A549 treated with RU486 at 1 μM for 4 hours (cell line): ENCODE measurements at places on chromosomes 7 and 10. TPM values are rescaled to one million over a fixed set of nuclear protein-coding genes. Genes with fewer than 3 reads are reported as not detected.

Gene GIMAP6
- total RNA-seq = not detected in 5 replicates

Gene LYZL1
- not detected in 5 replicates for total RNA-seq

Gene PAX4
- not detected in 5 replicates for total RNA-seq

Gene KRIT1
- total RNA-seq = 21.8 to 28.2 TPM (median 27.6 TPM) in 5 replicates

Gene SRI
- total RNA-seq = 119 to 160 TPM (median 148 TPM) in 5 replicates

Gene LIPJ
- total RNA-seq = not detected in 5 replicates

Gene NKX2-3
- total RNA-seq = 0.07 to 0.09 TPM (median 0.08 TPM) in 4 of 5 replicates, not detected in the other

Gene MRLN
- not detected in 5 replicates for total RNA-seq

Gene CPED1
- total RNA-seq = 0.08 TPM in 1 of 5 replicates, not detected in the others

Gene ZNF117
- 0.11 to 0.34 TPM (median 0.18 TPM) in 5 replicates for total RNA-seq

Gene IFIT3
- total RNA-seq = 4.9 to 8.8 TPM (median 6.9 TPM) in 5 replicates

Gene DENND2A
- total RNA-seq = 0.22 to 0.45 TPM (median 0.32 TPM) in 5 replicates

Gene SLC16A12
- 0.05 TPM in 1 of 5 replicates, not detected in the others for total RNA-seq

Gene TRIL
- not detected in 5 replicates for total RNA-seq

Gene CXCL12
- 0.15 to 0.17 TPM in 2 of 5 replicates, not detected in the others for total RNA-seq

Gene SEC31B
- total RNA-seq = 1.7 to 2.6 TPM (median 2.2 TPM) in 5 replicates

Gene SYT15B
- 2.1 to 3.8 TPM (median 3.2 TPM) in 5 replicates for total RNA-seq

Gene STEAP1B
- total RNA-seq = 0.20 to 0.32 TPM in 2 of 5 replicates, not detected in the others

Gene SORCS1
- not detected in 5 replicates for total RNA-seq

Gene EBLN1
- total RNA-seq = 0.10 to 0.13 TPM in 2 of 5 replicates, not detected in the others

Gene LRRC17
- total RNA-seq = 0.08 to 0.35 TPM (median 0.16 TPM) in 4 of 5 replicates, not detected in the other

Gene FAM25A
- not detected in 5 replicates for total RNA-seq

Gene TLL2
- total RNA-seq = 0.04 to 0.17 TPM (median 0.09 TPM) in 5 replicates

Gene IFIT1B
- total RNA-seq = not detected in 5 replicates

Gene VGF
- 7.8 to 20.9 TPM (median 15.1 TPM) in 5 replicates for total RNA-seq

Gene WNT8B
- total RNA-seq = 0.08 TPM in 1 of 5 replicates, not detected in the others

Gene CLCN1
- total RNA-seq = 0.06 to 0.11 TPM in 2 of 5 replicates, not detected in the others

Gene HOXA7
- total RNA-seq = 4.0 to 5.2 TPM (median 5.0 TPM) in 5 replicates

Gene MINDY4
- 2.8 to 3.3 TPM (median 3.0 TPM) in 5 replicates for total RNA-seq

Gene TMEM139
- total RNA-seq = 0.85 to 1.7 TPM (median 1.4 TPM) in 5 replicates

Gene NFE2L3
- total RNA-seq = 7.9 to 12.2 TPM (median 10.1 TPM) in 5 replicates

Gene PDZD7
- 0.61 to 1.1 TPM (median 0.63 TPM) in 5 replicates for total RNA-seq

Gene COL17A1
- total RNA-seq = 2.0 to 2.8 TPM (median 2.3 TPM) in 5 replicates

Gene GNG11
- 24.5 to 40.8 TPM (median 35.6 TPM) in 5 replicates for total RNA-seq

Gene CTAGE15
- not detected in 5 replicates for total RNA-seq

Gene ACBD7
- 0.68 to 1.3 TPM (median 0.87 TPM) in 5 replicates for total RNA-seq

Gene TFPI2
- 253 to 321 TPM (median 285 TPM) in 5 replicates for total RNA-seq

Gene SOSTDC1
- total RNA-seq = not detected in 5 replicates
